ENCODE measurements at places on chromosomes 6 and 20.
A peak's percentile ranks its signal among the peaks of the same experiment; 100 is the strongest.

DNA sequence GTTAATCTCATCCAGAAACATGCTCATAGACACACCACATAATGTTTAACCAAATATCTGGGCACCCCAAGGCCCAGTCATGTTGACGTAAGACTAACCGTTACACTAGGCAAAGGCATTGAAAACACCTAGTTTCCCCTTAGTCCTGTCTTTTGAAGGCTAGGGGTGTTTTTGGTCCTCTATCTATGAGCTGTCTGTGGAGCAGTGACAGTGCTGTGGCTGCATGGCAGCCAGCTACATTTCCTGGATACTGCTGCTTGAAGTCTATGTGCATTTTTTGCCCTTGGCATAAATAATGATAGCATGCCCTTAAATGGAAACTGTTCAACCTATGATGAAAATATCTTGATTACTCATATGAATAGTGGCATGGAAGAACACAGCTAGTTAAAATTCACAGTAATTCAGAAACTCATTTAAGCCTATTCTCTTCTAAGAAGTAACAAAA is 18.6 kb downstream of the FARS2 start:
- DNase-seq, result no peak

GRCh38 chr6:130000526-130001421 is 17.6 kb upstream of the L3MBTL3 start:
- DNase-seq, result peak; percentile 11

DNA sequence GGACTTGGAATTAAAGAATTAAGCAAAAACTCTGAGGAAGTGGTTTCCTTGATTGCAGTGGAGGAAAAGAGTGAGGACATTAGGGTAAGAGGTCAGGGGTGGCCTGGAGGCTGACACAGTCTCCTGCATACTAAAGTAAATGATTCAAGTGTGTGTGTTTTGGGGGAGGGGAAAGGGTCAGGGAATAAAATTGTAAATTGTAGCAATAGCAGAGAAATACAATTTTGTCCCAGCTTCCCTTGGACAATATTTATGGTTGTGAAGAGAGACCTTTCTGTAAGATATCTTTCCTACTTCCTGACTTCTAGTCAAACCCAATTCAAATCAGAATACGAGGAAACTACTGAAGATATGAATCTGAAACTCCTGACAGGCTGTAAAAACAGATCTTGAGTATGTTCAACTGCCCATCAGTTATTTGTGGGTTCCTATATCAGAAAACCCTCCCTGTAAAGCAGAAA is 143.4 kb upstream of the HMGN3 start:
- DNase-seq, result no peak

DNA sequence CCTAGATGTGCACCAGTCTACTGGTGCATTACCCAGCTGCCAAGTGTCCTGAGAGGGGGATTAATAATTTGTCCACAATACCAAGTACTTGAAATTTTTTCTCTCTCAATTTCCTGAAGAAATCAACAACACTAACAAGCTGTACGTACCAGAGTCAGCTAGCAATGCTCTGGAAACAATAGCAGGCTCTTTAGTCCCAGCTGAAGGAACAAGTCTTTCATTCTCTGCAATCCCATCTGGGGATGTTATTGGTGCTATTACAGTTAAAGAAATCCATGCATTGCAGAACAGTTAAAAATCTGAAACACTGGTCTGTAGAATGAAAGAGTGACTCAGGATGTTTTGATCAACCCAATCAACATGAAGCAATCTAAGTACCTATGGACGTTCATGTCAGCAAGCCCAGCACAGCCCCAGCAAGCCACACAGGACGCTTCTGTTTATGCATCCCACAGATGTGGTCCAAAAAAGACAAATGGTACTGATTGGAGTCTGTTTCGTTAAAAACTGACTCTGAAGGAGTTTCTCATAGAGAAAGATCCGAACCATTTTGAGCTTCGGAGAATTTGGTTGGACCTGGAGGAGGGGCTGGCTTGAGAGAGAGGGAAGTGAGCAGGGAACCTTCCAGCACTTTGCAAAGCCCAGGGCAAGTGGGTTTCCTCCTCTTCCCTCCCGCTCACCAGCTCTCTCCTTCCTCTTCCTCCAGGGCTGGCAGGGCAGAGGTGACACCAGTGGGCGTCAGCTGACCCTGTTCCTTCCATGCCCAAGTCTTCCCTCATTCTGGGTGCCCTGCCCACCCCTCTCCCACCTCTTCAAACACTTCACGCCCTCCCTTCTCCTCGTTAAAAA is 11.9 kb downstream of the PRR18 start:
- DNase-seq, result no peak

DNA sequence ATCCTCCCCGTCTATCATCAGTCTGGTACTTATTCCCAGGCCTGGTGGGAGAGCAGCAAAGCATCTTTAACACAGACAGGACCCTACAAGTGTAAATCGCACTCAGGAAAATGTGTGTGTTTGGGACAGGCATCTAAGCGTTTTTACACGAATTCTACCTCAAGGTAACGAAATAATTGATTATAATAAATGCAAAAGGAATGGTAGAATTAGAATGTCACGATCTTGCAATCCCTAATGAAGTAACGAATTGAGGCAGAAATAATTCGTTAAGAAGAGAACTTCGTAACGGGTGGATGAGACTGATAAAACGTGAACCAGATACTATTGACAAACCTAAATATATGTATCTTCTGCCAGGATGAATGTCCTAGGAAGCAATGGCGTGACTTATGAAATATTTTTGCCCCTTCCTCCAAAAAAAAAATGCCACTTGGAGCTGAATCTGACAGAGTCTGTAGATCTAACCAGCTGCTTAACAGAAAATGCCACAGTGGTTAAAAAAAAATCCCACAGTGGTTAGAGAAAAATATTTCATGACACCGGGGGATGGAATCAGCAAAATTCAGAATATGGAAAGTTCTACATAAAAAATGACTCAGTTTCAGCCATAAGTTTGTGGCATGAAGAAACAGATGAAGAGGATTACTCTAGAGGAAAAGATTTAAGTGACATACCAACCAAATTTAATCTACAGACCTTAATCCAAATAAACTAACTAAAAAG is 68.7 kb downstream of the F13A1 start:
- DNase-seq, result no peak

GRCh38 chr6:34926655-34927054 is 37.6 kb downstream of the ANKS1A start:
- DNase-seq, result no peak

DNA sequence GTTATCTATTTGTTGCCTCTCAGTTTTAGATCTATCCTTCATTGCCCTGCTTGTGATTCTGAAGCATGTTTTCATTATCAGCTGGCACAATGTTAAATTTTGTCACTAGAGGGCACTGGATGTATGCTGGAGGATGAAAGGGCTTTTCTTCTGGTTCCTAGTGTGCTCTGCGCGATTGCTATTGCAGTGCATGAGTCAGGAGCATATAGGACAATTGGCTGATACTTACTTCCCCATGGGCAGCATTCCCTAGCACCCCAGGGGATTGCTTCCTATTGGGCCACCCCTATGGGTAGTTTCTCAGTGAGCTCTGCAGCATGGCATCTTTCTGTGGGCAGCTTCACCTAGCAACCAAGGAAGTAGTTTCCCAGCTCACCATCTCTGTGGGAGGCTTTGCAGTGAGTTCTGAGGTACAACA is 280.3 kb upstream of the SYNCRIP start:
- DNase-seq, result peak; percentile 40

GRCh38 chr6:2749969-2750600 is 637 bp downstream of the MYLK4 start:
- peak; percentile 68 for DNase-seq

DNA sequence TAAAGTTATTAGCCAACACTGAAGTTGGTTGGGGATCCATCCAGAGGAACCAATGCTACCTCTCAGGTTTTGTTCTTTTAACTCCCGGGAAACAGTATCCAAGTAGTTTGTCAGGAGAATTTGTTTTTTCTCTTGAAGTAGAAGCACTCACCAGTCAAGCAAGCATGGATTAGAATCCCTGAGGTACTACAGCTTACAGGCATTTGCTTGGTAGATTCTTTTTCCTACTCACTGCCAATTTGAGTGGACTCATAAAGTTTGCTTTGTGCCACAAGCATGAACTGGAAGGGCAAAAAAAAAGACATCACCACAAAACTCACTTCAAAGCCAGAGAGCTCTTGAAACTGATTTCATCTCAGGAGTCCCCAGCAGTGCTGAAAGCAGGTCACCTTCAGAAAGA is 167.4 kb downstream of the MBOAT1 start:
- no peak for DNase-seq

DNA sequence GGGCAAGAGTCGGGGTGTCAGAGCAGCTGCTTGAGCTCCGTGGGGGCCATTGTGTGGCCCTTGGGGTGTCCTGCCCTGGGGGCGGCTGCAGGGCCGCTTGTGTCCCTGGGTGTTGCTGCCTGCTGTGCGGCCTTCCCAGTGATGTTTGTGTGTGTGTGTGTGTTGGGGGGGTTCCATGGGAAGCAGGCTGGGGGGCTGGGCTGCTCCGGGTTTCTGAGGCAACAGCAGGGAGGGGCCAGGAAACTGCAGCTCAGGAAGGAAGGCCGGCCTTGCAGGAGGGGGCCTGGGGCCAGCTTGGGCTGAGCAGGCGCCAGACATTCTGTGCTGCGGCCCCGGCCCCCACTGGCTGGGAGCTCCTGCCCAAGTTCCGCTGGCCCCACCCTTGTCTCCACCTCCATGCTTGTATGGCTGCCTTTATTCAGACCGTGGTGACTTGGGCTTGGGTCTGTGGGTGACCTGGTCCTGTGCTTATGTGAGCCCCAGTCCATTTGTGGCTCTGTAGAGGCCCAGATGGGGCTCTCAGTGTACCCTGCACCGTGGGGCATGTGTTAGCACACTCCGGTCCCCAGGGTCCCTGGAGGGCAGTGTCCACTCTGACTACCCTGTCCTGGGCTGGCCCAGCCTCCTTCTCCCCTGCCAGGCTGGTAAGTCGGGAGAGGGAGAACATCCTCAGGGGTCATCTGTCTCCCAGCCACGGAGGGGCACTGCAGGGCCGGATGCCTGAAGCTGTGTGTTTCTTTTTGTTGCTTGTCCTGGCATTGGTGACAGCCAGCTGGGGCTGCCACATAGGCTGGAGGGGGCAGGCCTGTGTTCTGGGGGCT is 4.6 kb upstream of the SOX18 start:
- DNase-seq, result peak; percentile 33

DNA sequence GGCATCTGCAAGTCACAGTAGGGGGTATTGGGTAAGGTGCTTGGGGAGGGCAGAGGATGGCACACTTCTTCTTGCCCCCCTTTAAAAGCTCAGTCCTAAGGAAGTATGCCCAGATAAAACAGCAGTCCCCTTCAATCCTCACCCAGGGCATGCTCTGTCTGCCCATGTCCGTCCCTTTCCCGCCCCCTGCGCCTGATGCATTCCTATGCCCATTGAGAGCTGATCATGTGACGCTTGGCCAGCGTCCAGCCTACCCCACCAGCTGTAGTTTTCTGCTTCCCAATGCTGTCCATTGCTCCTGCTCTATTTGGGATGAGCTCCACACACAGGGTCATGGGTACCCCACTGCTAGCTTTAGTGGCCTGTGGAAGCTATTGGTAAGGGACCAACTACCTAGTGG is 8.3 kb downstream of the SIGLEC1 start:
- no peak for DNase-seq

DNA sequence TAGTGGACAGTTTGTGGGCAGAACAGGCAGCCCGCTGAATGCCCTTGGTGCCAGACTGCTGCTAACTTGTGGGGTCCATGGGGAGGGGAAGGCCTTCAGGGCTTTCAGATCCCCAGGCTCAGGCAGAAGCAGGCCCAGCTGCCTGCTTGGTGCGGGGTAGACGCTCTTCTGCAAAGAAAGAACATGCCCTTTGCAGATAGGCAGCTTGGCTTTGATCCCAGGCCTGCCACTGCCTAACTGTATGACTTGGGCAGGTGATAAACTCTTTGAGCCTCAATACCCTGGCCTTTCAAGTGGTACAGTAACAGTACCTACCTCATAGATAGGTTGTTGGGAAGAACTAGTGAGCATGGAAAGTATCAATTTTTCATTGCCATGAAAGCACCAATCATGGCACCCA is 28.4 kb downstream of the CHMP4B start:
- no peak for DNase-seq

DNA sequence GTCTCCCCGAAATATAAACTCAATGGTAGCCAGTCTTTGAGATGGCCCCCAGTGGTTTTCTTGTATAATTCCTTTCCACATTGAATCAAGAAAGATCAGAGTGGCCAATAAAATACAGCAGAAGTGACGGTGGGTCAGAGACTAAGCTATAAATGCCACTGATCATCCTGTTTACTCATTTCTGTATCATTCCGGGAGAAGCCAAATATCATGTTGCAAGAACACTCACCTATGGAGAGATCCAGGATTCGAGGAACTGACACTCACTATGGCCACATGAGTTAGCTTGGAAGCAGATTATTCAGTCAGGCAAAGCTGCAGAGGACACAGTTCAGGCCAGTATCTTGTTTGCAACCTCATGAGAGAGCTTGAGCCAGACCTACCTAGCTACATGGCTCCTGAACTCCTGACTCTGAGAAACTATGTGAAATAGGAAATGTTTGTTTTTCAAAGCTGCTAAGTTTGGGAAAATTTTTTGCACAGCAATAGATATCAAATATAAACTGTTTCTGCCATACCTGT is 132.4 kb upstream of the ADGRF1 start:
- no peak for DNase-seq

DNA sequence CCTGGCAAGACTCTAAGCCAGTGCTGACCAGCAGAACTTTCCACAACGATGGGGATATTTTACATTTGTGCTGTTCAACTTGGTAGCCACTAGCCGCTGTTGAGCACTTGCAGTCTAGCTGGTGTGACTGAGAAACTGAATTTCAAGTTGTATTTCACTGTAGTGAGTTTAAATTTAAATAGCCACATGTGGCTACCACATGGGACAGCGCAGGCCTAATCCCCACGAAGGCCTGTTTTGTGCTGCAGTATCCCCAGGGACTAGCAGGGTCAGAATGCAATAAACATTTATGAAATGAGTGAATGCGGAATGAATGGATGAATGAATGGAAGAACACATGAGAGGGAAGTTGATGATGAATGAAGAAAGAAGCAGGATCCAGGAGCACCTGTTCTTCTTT is 115.8 kb downstream of the TRERF1 start:
- DNase-seq, result no peak

GRCh38 chr20:43341511-43341910 is 116.2 kb upstream of the SRSF6 start:
- no peak for DNase-seq
